BE2C (cell line): ENCODE measurements at places on chromosomes 11 and 22.

- DNase-seq: no peak
Observed at GRCh38 chr11:122362381-122362780, 246.4 kb upstream of the BLID start.

DNA sequence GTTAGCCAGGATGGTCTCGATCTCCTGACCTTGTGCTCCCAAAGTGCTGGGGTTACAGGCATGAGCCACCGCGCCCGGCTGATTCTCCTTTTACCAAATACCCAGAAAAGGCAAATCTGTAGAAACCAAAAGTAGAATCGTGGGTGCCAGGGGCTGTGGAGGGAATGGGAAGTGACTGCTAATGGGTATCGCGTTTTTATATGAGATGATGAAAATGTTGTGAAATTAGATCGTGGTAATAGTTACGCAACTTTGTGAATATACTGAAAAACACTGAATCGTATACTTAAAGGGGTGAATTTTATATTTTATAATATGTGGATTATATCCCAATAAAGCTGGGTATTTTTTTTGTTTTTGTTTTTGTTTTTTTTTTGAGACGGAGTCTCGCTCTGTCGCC lies 48.2 kb upstream of the CREB3L1 start:
- no peak for DNase-seq

DNA sequence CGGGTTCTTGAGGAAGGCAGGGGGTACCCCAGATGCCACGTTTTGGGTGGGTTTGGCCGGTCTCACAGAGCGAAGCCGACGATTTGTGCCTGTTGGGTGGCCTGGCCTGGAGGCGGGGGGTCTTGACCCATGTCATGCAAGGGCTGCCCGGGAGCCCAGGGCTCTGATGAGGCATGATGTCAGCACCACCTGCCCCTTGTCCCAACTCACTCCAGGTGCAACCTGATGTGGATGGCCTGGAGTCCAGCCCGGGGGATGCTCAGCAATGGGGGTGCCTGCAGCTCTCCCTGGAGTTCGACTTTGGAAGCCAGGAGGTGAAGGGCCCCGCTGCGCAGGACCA lies 851 bp downstream of the SYT8 start:
- DNase-seq: no peak

DNA sequence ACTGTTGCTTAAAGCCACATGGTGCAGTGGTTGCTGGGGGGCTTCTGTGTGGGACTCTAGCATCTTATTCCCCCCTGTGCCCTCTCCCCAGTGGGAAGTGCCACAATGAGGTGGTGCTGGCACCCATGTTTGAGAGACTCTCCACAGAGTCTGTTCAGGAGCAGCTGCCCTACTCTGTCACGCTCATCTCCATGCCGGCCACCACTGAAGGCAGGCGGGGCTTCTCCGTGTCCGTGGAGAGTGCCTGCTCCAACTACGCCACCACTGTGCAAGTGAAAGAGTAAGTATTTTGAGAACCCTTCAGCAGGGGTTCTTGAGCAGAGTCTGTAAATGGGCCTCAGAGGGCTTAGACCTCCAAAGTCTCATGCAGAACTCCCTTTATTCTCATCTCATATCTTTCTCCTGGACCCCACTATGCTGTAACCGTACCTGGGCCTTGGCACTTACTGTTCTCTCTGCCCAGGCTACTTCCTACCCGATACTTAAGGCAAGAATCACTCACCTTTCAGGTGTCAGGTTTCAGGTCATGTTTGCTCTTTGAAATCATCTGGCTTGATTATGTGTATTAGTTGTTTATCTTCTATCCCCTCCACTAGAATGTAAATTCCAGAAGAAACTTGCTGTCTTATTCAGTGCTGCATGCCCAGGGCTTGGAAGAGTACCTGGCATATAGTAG lies 32.4 kb downstream of the PIK3IP1 start:
- no peak for DNase-seq

DNA sequence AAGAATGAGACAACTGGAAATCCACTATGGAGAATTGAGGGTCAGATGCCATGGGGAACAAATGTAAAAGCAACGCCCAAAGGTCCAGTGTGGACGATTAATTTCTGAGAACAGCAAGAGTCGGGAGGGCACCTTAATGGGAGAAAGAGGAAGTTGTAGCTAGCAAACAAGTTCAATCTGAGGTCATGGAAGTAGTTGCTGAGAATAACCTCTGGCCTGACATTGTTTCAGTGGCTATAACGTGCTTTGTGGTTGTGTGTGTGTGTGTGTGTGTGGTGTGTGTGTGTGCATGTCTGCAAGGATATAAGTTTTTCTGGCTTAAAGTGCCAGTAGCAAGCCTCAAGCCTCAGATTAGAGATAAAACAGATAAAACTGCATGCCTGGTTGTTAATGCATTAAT lies 1630.1 kb upstream of the TENM4 start:
- no peak for DNase-seq

GRCh38 chr22:36608987-36609386 lies 80.0 kb upstream of the EIF3D start:
- DNase-seq: no peak

- DNase-seq: no peak
Observed at GRCh38 chr11:93783362-93783761, 720 bp upstream of the MED17 start.
